Body of pancreas (tissue), 4 donors: ENCODE measurements at places on chromosomes 13 and 19.
A peak's percentile ranks its signal among the peaks of the same experiment; 100 is the strongest.

DNA sequence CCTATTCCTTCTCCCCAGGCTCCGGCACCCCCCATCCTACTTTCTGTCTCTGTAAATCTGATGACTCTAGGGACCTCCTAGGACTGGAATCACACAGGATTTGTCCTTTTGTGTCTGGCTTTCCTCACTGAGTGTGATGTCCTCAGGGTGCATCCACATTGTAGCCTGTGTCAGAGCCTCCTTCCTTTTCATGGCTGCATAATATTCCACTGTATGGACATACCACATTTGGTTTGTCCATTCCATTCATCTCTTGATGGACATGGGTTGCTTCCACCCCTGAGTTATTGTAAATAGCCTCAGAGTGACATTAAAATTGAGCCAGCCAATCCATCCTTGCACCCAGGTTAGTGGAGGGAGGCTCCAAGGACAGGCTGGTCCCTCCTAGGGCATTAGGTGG is 22.8 kb upstream of the NMRK2 start:
- no peaks in the 10 kb centered on the region for H3K4me1 ChIP-seq
- H3K36me3 ChIP-seq = no peaks in the 10 kb centered on the region
- H3K27ac ChIP-seq = no peak overlapping the region

DNA sequence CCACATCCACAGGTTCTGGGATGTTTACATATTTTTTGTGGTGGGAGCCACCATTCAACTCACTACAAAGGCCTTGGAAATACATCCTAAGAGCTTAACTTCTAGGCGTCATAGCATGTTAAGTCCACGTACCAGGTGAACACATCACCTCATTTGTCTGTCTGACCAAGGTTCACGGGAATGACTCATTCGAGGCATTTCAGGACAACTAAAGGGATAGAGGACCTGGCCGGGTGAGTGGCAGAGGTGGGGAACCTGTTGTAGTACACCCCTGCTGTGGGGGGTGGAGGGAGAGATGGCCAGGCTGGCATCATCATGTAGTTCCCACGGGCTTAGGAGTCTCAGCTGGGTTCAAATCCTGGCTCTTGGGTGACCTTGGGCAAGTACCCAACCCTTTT is 51.5 kb downstream of the BICRA start:
- no peaks in the 10 kb centered on the region for H3K36me3 ChIP-seq
- no peaks in the 10 kb centered on the region for H3K27me3 ChIP-seq
- H3K4me1 ChIP-seq = peaks cover 23% of the 10 kb centered on the region
- no peak for DNase-seq
- H3K4me3 ChIP-seq = no peak overlapping the region

DNA sequence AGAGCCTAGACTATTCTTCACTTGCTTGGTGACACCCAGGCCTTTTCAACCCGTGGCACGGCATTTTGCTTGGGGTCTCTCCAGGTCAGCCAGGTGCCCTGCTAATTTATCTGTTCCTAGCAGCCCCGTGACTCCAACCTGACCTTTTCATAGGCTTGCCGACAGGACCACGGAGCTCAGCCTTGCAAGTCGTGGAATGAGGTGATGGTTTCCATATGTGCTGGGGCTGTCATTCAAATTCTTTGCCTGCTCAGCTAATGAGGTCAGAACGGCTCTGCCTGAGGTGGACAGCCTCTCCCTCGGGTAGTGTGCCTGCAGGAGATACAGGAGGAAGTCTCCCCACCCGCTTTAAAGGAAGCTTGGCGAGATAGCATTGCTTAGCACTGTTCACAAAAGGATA is 61.0 kb downstream of the SHISA2 start:
- no peak overlapping the region for H3K27ac ChIP-seq
- no peaks in the 10 kb centered on the region for H3K27me3 ChIP-seq
- no peaks in the 10 kb centered on the region for H3K36me3 ChIP-seq
- H3K4me1 ChIP-seq = no peaks in the 10 kb centered on the region
- no peak for DNase-seq
- no peak overlapping the region for H3K4me3 ChIP-seq

DNA sequence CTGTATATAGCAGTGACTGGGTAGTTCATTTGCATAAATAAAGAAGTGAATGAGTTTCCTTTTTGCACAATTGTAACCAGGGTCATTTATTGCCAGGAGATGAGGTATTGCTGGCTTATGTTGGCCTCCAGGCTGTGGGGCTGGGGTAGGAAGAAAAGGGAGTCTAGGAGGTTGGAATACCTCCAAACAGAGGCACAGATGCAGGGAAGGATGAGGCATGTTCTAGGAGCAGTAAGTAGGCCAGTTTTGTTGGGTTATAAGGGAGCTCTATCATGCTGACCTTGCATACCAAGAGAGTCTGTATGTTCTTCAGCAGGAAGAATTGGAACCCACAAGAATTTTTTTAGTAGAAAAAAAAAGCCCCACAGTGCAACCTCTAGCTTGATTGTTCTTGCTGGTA is 17.2 kb upstream of the CYSLTR2 start:
- DNase-seq = no peak
- H3K27me3 ChIP-seq = no peaks in the 10 kb centered on the region
- peaks cover under 1% of the 10 kb centered on the region for H3K4me1 ChIP-seq
- H3K27ac ChIP-seq = no peak overlapping the region
- no peaks in the 10 kb centered on the region for H3K36me3 ChIP-seq

- H3K27ac ChIP-seq = no peak overlapping the region
- H3K36me3 ChIP-seq = no peaks in the 10 kb centered on the region
- H3K4me1 ChIP-seq = no peaks in the 10 kb centered on the region
- H3K4me3 ChIP-seq = no peak overlapping the region
Observed at GRCh38 chr13:87459419-87459818, 211.8 kb upstream of the SLITRK5 start.

- no peak for DNase-seq
- H3K36me3 ChIP-seq = no peaks in the 10 kb centered on the region
- peaks cover 34% of the 10 kb centered on the region for H3K4me1 ChIP-seq
- H3K4me3 ChIP-seq = no peak overlapping the region
Observed at GRCh38 chr19:16463991-16464575, 7.7 kb downstream of the EPS15L1 start.

DNA sequence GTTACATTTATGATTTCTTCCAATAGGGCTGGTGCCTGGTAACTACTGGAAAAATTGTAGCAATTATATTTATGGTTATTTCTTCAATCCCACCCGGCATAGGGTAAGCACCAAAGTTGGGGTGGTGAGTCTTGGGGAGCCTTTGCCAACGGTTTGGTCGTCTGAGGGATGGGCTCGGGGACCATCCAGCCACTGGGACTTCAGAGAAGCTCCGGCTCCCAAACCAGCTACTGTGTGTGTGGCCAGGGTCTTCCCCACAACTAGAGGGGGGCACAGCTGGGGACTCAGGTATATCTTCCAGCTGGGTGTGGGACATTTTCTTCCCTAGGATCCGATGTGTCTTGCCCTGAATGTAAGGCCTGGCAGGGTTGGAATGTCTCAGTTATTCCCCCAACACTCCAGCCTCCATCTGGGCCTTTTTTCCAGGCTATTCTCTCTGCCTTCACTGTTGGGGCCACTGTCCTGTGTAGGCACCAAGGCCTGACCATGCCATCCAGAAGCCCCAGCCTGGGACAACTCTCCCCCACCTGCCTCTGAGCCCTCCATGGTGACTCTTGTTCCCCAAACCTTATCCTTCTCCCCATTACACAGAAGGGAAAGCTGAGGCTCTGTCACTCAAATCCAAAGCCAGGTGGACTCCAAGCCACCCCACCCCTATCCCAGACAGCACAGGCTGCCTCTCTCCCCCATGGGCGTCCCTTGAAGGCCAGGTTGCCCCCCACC is 1.1 kb upstream of the IFI30 start:
- no peaks in the 10 kb centered on the region for H3K36me3 ChIP-seq
- peak overlapping the region; percentile 75 for H3K27ac ChIP-seq
- no peak for DNase-seq
- H3K27me3 ChIP-seq = no peaks in the 10 kb centered on the region

- no peaks in the 10 kb centered on the region for H3K36me3 ChIP-seq
- no peak overlapping the region for H3K4me3 ChIP-seq
- no peak for DNase-seq
- no peaks in the 10 kb centered on the region for H3K4me1 ChIP-seq
- H3K27me3 ChIP-seq = no peaks in the 10 kb centered on the region
- H3K27ac ChIP-seq = no peak overlapping the region
Observed at GRCh38 chr19:58170860-58171259, 12.0 kb upstream of the ZNF274 start.

- H3K4me1 ChIP-seq = peaks cover 20% of the 10 kb centered on the region
- H3K27ac ChIP-seq = no peak overlapping the region
- H3K27me3 ChIP-seq = no peaks in the 10 kb centered on the region
- no peak for DNase-seq
- no peaks in the 10 kb centered on the region for H3K36me3 ChIP-seq
Observed at GRCh38 chr19:44947041-44947581, 1.3 kb downstream of the APOC2 start.

DNA sequence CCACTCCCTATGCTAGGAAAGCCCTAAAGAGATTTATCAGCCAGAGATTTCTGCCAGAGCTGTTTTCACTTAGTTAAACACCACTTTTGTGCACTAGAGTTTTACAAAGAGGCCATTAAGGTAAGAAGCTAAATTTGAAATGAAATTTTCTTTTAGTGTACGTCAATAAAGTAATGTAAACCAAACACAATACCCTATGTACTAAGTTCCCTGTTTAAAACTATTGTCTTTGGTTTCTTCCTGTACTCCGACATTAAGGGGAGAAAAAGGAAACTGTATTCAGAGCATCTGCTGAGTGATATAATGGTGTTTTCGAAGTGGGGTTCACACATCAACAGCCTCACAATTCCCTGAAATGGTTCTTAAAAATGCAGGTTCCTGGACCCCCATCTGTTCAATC is 40.7 kb upstream of the STARD13 start:
- no peaks in the 10 kb centered on the region for H3K36me3 ChIP-seq
- no peak overlapping the region for H3K27ac ChIP-seq
- H3K27me3 ChIP-seq = no peaks in the 10 kb centered on the region
- DNase-seq = no peak

DNA sequence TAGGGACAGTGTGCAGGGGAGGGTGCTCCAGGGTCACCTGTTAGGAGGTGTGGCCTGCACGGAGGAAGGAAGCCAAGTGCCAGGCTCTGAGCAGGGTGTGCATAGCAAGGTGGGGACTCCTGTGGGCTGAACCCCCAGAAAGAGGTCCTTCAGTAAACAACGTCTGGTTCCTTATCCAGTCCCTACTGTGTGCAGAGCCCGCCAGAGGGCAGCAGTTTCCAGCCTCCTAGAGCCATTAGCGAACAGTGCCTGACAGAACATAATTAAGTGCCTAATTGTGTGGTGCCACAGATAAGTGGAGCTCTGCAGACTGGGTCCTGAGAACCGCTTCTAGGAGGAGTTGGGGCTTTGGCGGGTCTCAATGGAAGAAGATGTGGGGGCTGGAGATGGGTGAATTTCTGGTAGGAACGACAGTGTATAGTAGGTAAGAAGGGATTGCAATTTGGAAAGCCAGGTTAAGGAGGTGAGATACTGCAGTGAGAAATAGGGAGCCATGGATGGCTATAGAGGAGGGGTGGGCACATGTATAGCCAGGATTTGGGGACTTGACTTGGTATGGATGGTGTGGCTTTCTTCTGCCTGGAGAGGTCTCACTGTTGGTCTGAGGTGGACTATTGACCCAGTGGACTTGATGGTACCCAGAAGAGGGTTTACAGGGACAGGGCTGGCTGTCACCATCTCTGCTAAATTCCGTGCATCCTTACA is 323.1 kb downstream of the ZNF536 start:
- H3K27me3 ChIP-seq = no peaks in the 10 kb centered on the region
- no peak overlapping the region for H3K4me3 ChIP-seq
- no peak overlapping the region for H3K27ac ChIP-seq
- H3K36me3 ChIP-seq = no peaks in the 10 kb centered on the region
- DNase-seq = no peak

DNA sequence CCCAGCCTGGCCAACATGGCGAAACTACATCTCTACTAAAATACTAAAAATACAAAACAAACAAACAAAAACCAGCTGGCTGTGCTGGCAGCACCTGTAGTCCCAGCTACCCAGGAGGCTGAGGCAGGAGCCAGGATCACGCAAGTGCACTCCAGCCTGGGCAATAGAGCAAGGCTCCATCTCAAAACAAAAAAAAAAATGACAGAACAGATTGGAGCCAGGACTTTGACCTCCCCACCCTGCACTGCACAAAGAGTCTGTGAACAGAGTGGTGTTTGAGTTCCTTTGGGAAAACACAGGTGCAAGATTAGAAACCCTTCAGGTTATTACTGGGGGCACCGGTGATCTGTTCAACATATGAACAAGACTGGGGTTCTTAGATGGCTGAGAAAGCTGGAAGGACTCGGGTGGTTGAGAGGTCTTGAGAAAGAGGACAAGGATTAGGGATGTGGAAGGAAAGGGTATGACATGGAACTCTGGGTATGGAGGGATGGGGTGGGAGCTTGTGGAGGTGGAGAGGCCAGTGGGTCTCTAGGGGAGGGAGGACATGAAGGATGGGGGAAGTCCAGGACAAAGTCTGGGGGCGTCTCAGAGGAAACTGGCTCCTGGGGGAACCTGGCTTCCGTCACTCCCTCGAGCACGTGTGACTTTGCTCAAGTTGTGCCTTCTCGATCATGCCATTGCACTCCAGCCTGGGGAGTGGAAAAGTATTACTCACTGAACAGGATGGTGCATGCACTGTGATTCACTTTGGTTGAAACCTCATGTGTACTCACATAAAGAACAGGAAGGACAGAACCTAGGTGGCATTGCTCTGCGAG is 25.9 kb downstream of the RCN3 start:
- peak overlapping the region; percentile 72 for H3K27ac ChIP-seq
- no peaks in the 10 kb centered on the region for H3K36me3 ChIP-seq
- peak; percentile 82 for DNase-seq

DNA sequence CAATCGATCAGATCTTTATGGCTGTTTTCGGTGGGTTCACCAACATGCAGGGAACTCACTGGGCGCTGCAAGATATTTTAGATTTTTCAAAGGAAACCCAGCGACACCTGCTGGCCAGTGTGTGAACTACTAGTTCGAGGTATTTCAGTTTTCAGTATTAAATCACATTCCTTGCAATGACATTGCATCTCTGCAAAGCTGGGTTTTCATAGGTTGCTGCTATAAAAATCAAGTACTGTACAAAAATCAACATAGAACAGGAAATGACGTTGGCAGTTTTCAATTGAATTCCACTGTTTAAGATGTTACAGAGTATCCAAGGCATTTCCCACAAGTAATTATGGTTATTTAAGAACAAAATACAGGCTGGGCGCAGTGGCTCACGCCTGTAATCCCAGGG is 17.6 kb downstream of the LIG1 start:
- H3K4me3 ChIP-seq = no peak overlapping the region
- no peaks in the 10 kb centered on the region for H3K36me3 ChIP-seq
- DNase-seq = peak; percentile 64

GRCh38 chr19:45428384-45429231 is 4.9 kb upstream of the ERCC1 start:
- peak overlapping the region; percentile 22 for H3K4me3 ChIP-seq
- no peaks in the 10 kb centered on the region for H3K36me3 ChIP-seq
- DNase-seq = peak; percentile 35
- H3K4me1 ChIP-seq = peaks cover 28% of the 10 kb centered on the region
- no peaks in the 10 kb centered on the region for H3K27me3 ChIP-seq

DNA sequence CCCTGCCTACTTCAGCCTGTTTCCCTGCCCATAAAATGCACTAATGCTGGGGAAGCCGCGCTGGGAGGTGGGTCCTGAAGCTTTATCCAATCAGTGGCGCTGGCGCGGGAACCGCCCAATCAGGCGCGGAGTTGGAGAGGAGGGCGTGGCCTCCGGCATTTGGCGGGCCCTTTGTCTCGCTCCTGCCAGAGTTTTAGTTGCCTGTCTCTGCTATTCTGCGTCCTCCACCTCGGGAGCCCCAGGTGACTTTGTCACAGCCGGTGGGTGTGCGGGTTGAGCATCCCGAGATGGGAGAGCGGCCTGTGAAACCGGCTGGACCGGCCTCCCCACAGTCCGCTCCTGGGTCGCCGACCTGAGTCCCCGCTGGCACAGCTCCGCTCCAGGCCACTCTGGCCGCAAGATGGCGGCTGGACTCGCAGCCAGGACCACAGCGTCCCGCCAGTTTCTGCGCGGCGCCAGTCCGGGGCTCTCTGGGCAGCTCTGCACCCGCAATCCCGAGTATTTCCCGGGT is 30.7 kb upstream of the ZNF429 start:
- peak overlapping the region; percentile 34 for H3K4me3 ChIP-seq
- H3K4me1 ChIP-seq = peaks cover 11% of the 10 kb centered on the region
- H3K27me3 ChIP-seq = no peaks in the 10 kb centered on the region
